ENCODE measurements at places on chromosomes 3 and 15. TPM values are rescaled to one million over a fixed set of nuclear protein-coding genes. Genes with fewer than 3 reads are reported as not detected.

Gene CHL1
- 51.6 TPM for total RNA-seq

GRCh38 chr3:179146911-179147513 lies 1.1 kb upstream of the PIK3CA start:
- peak; percentile 29 for ATAC-seq

DNA sequence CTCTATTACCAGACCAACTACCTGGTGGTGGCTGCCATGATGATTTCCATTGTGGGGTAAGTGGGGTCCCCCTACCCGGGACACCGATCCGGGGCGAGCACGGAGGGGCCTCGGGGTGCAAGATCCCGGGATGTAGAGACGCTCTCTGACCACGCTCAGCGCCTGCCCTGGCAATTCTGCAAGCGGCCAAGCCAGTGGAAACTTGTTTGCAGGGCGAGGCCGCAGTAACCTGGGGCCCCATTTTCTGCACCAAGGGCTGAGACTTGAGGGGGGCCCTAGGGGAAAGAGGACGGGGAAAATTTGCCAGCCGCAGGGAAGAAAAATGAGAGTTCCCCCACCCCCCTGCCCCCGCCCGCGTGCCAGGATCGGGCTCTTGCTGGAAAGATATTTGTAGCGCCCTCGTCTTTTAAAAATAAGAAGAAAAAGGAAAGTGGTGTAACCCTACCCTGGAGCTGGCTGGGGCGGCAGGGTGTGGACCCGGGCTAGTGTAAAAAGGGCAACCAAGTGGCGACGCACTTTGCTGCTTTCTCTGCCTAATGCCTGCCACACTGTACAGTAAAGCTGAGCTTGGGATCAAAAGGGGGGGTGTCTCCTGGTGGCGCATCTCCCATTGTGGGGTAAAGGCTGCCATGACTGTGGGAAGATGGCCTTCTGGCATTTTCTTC lies 563 bp downstream of the ARL6IP5 start:
- peak; percentile 6 for ATAC-seq

- no peak for ATAC-seq
Measured at GRCh38 chr3:156732261-156732660, 57.9 kb downstream of the TIPARP start.

Gene CCDC13
- total RNA-seq = 1.3 TPM

DNA sequence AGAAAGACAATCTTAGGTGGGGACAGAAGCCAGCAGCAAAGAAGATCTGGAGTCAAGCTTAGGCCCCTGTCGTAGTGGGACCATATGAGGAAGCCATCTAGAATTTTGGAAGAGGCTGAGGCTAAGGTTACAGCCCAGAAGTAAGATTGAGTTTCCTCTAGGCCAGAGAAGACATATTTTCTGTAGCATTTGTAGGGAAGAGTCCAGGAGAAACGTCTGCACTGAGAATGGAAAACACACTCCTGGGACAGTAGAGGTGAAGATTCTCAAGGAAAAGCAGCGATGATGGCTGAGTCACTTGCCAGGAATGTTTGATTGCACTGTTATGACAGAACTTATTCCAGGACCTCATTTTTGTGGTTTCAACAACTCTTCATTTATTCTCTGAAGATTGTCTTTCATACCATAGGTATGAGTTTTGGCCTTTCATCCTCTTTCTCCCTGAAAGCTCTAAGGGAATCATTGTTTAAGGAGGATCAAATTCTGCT lies 107.2 kb downstream of the GTPBP8 start:
- peak; percentile 86 for ATAC-seq

Gene ANKUB1
- 1.8 TPM for total RNA-seq

DNA sequence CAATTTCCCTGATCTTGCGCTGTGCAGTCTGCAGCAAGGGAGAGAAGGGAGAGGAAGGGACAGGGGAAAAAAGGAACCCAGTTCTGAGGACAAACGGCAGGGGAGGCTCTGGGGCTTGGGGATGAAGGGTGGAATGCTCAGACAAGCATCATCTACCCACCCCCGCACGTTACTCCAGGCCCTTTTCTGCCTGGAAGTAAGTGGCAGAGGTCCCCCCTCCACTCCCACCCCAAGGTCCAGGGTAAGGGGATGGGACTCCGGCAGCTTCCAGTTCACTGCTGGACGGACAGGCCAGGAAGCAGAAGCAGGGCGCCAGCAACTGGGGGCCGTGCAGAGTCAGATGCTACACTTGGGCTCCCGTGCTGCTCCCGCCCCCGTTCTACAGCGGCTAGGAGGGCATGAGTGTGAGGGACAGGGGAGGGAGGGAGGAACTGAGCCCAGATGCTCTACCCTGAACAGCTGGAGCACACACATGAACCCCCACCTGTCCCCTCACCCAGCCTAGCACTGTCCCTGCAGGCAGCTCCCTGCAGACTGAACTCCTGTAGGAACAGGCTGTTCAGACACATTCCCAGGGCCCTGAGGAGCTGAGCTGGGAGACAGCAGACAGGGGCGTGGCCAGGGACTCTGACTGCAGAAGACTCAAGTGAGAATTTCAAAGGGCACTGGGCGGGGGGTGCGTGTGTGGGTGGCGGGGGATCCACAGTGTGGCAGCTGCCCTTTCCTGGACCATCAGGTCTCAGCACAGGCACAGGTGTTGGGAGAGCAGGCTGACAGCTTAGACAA lies 59.7 kb downstream of the SENP2 start:
- ATAC-seq = peak; percentile 30

DNA sequence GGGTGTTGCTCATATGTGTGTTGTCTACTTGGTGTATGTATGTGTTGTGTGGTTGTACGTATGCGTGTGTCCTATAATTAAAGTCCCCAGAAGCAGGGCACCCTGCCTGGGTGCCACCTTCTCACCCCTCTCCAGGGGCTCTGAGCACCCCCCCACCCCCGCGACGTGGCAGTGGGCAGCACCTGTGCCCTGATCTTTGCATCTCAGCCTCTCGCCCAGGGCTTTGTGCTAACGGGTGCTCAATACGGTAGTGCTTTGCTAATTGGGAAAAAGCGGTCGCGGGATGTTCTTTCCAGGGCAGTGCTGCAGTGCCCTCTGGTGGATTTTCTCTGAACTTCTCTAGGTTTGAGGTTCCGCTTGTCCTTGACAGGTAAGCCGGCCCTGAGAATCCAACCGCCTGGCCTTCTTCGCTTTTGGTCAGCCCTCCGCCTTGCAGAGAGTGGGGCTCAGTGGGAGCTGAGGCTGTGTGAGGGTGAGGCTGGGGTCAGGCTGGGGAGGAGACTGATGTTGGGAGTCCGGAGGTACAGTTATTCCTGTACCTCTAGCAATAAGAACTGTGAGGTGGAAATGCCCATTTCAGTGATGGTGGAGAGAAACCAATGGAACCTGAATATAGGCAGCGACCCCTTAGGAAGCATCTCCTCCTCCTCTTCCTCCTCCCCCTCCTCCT lies 17.6 kb upstream of the EPHB3 start:
- ATAC-seq = peak; percentile 94

Gene NFKBIZ
- total RNA-seq = 17.9 TPM

Data from motor neuron (in vitro differentiated cells).